ENCODE measurements at places on chromosomes 16 and 17. TPM values are rescaled to one million over a fixed set of nuclear protein-coding genes. Genes with fewer than 3 reads are reported as not detected.

Gene TBX2
- total RNA-seq = 17.9 TPM

Gene CCR7
- total RNA-seq = 0.33 TPM

Gene EIF1
- 158 TPM for total RNA-seq

Gene UMOD
- total RNA-seq = not detected

Gene PRAC1
- not detected for total RNA-seq

Gene GPRC5C
- total RNA-seq = 23.6 TPM

Gene GAS7
- total RNA-seq = 89.1 TPM

Gene CPNE7
- 1.4 TPM for total RNA-seq

Gene KATNIP
- total RNA-seq = 17.4 TPM
